GM04503 (cell line): ENCODE measurements at places on chromosomes 12 and 14.

DNA sequence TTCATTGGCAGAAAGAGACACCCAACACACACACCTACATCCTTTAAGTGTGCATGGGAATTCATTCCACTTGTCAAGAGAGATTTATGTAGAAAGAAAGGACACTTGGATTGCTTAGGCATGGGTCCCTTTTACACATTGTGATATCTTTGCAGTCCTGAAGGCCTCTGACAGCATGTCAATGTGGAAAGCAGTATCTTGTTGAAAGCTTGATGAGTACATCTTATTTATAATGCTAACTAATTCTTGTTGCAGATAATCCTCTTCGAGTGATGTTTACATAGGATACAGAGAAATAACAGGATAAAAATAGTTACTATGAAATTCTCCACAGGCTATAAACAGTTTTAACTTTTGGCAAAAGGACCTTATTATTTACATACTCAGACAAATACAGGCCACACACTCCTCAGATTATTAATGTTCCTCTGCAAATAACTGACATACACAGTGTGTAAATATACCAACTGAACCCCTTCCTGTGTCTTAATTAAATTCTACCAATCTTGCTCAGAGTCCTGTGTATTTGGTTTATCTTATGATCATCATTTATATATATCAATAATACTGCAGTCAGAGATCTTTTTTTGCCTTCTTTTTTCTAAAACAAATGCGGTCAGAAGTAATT, 111.8 kb upstream of the DIO2 start:
- no peak for DNase-seq

DNA sequence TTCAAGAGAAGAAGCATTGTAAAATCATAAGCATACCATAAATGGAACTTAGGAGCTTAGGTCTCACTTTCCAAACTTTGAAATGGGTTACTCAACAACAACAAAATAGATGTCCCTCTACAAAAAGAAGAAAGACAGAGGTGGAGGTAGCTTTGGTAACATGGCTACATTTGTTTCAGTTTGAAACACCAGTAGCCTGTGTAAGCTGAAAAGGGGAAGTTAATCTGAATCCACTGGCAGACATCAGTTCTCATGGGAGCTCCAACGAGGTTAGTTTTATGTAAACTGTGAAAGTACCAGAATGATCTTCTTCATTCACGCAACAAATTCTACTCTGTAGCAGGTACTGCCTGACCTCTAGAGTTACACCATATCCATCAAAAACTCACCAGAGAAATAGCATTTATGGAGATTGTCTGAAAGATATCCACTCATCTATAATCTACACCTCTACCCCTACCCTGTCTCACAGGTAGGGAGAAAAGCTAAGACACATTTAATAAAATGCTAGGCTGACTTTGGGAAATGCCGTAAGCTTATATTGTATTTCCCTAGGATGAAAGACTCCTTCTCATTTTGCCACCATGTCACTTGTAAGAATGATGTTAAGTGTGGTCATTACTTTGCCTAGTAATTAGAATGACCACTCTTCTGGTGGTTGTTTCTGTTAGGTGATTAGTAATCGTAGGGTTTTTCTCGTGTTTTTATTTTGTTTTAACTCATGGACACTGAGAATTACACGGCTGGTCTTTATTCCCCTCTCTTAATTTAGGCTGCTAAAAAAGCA, 224.1 kb downstream of the ASCL1 start:
- DNase-seq: no peak

GRCh38 chr12:56596815-56597214, 33.3 kb downstream of the BAZ2A start:
- no peak for DNase-seq

GRCh38 chr14:79613625-79614024, 597.7 kb downstream of the DIO2 start:
- DNase-seq: no peak

DNA sequence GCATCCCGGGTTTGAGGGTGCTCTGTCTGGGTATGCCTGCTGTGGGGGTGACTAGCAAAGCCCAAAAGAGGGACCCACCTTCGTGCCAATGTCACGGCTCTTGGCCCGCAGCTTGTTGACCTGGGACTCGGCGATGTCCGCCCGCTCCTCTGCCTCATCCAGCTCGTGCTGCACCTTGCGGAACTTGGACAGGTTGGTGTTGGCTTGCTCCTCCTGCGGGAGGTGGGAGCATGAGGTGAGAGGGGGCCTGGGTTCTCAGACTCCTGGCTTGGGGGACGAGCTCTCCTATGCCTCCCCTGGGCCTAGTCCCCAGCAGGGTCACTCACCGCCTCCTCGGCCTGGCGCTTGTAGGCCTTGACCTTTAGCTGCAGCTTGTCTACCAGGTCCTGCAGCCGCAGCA, 5.6 kb upstream of the MYH6 start:
- no peak for DNase-seq

GRCh38 chr14:99724939-99725773, 41.1 kb downstream of the CYP46A1 start:
- DNase-seq: no peak

GRCh38 chr12:108525681-108526080, 10.6 kb downstream of the FICD start:
- DNase-seq: no peak

- DNase-seq: no peak
Observed at GRCh38 chr12:16225692-16226091, 51.8 kb downstream of the SLC15A5 start.

DNA sequence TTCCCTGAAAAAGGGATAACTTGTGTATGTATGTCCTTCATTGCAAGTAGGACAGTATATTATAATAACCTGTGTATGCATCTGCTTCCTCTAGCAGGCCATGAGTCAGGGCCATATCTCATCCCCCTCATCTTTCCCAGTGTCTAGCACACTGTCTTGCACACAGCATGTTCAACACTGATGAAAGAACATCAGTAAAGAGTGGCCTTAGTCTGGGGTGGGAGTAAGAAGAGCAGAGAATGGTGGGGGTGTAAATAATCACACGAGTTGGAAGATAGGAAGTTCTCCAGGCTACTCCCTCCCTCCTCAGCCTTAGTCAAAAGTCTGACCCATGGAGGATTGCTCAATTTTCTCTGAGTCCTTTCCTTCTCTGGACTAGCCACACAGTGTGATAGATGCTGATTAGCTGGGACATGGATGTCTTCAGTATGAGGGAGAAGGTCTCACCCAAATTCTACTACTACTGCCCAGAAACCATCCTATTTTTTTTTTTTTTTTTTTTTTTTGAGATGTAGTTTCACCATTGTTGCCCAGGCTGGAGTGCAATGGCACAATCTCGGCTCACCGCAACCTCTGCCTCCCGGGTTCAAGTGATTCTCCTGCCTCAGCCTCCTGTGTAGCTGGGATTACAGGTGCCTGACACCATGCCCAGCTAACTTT, 14.6 kb upstream of the SP1 start:
- no peak for DNase-seq

GRCh38 chr12:132310181-132311040, 19.0 kb downstream of the GALNT9 start:
- no peak for DNase-seq

DNA sequence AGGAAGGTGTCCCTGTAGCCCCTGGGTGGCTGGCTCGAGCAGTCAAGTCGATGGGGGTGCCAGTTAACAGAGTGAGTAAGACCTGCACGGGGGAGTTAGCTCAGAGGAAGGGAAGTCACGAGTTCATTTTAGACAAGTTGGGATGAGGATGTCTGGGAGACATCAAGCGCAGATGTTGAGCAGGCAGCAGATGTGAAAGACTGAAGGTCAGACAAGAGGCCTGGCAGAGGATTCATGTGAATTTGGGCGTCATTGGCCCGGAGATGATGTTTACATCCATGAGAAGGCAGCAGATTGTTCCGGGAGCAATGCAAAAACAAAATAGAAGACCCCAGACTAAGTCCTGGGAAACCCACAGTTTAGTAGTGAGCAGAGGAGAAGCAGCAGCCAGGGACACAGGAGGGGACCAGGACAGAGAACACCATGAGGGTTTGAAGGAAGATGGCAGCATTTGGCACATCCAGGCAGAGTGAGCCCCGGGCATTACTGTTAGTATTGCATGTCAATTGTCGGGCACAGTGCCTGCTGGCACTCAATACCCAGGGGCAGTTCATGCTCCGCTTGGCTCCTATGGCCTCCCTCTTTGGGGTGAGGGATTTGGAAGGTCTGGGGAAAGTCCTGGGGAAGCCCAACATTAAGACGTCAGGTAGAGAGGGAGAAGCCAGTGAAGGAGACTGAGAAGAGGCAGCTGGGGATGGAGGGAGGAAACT, 15.1 kb downstream of the LTBP2 start:
- no peak for DNase-seq

- DNase-seq: no peak
Observed at GRCh38 chr14:54640506-54640905, 73.6 kb downstream of the SAMD4A start.

- DNase-seq: no peak
Observed at GRCh38 chr12:83113945-83114344, 427.2 kb downstream of the TMTC2 start.

- DNase-seq: no peak
Observed at GRCh38 chr12:6494258-6494743, 399 bp downstream of the NCAPD2 start.

GRCh38 chr12:127054531-127054930, 1212.4 kb upstream of the TMEM132C start:
- peak; percentile 56 for DNase-seq

DNA sequence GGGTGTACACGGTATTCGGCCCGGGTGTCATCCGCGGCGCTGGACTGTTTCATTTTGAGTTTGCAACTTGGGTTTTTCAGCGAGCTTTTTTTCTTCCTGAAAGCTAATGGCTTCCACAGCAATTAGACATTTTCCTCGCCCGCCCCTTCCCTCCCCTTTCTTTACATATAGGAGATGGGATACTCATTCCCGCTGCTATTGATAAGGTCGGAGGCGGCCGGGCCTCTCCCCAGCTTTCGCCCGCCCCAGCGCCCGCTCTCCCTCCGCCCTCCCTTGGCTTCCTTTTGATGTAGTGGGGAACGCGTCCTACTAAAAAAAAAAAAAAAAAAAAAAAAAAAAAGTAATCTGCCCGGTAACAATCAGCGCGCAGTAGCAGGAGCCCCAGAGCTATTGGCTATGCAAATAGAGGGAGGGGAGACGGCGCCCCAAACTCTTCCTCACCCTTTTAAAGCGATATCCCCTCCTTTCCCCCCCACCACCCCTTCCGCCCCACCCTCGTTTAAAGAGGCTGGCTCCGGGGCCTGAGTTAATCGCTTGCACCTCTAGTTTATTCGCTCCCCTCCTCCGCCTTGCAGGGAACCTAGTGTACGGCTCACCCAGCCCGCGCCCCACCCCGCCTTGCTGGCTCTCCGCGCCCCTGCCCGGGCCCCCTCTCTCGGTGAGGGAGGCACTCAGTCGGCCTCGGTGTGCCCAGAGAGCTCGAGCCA, 1.7 kb upstream of the CCND2 start:
- DNase-seq: no peak

- no peak for DNase-seq
Observed at GRCh38 chr12:87323369-87323768, 705.8 kb downstream of the C12orf50 start.

DNA sequence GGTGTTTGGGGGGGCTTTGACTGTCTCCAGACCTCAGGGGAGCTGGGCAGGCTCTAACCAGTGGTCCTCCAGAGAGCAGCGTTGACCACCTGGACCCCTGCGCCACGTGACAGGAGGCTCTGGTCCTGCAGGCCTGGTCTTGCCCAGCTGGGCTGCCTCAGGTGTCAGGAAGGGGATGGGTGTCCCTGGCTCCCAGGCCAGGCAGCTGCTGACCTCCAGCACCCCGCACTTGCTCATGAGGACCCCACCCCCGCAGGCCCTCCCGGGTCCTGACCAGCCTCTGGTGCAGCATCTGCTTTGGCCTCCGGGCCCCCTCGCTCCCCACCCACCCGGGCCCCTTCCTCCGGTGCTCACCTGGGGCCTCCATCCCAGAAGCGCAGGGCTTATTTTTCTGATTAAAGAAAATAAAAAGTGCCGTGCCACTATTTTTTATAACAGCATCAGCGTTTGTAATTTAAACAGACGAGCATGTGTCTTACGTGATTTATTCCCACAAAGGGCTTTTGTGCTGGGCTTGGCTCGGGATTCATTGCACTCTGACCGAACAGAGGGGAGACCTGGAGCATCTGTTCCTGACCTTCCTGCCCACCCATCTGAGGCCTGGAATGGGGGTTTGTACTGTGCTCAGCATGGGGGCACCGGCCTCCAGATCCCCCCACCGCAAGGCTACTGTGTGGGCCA, 21.7 kb downstream of the FBRSL1 start:
- DNase-seq: no peak

GRCh38 chr12:66329941-66330340, 27.6 kb downstream of the HELB start:
- no peak for DNase-seq

DNA sequence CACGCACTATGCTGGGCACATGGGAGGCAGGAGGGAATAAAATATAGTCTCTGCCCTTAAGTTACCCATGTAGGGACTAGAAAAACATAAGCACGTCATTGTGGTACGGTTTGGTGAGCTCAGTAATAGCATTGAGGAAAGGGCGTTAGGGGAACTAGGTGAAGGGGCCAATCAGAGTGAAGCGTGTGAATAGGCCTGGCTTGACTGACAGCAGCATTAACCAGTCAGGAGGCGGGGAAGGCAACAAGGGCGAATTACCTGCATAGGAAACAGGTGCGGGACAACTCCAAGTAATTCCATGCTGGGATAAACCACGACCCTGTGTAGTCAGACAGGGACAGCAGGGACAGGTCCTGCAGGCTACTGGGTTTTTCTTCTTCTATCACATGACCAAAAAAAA, 107.7 kb downstream of the UNC79 start:
- no peak for DNase-seq

DNA sequence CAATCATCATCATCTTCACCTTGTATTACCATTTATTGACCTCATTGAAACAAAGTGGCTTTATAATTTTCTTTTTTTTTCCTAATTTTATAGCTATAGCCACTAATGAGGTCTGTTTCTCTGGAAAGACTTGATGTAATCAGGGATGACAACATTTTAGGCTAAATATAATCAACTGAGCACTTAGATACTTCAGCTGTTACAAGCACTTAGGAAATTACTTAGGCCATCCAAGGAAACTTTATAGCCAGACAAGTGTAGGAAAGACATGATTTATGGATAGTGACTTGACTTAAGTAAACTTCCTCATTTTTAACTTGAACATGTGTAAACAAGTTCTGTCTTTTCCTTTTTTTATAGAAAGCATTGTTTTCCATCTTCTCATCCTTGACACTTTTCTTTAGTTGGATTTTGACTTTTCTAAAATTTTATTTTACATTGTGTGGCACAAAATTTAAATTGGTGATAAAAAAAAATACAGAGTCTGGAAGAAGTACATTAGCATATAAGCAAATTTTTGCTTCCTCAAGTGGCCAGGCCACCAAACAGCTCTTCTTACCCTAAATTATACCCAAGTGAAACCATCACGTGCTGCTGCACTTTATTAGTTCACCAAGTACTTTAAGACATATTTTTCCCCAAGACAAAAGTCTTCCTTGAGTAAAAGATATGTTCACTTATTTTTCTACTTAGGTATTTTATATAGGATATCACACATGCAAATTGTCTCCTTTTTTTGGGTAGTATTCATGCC, 15.1 kb downstream of the CPNE8 start:
- DNase-seq: no peak
